ENCODE measurements at places on chromosomes 1 and 21.

DNA sequence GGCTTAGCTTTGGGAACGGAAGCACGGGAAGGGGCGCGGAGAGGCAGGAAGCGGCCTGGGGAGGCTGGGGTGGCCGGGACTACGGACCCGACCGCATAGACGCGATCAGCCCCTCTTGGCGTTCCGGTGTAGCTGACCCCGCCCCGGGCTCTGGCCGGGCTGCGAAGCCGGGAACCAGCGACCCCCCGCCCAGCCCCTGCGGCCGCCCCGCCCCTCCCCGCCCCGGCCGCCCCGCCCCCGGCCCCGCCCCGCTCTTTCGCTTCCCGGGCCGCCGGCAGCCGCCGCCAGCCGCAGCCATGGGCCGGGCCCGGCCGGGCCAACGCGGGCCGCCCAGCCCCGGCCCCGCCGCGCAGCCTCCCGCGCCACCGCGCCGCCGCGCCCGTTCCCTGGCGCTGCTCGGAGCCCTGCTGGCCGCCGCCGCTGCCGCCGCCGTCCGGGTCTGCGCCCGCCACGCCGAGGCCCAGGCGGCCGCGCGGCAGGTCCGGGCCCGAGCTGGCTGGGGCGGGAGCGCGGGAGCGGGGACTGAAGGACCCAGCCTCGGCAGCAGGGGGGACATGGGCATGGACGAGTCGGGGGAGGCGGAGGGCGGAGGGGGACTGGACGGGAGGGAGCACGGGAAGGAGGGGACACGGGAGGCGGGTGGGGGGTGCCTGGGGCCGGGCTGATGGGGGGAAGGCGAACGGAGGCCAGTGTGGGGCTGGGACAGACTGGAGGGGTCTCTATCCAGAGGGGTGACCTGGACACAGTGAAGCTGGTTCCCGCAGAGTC is at the start of gene SELENON:
Gene SELENON (plus strand): TSS at position 259 of the 768 bp plus-strand sequence. CDS start 38 bp downstream, at position 297.
- no peak for DNase-seq

- no peak for DNase-seq
These were observed 190.2 kb downstream of the RASAL2 start for GRCh38 chr1:178284058-178284457.

GRCh38 chr1:30307182-30307581 is 416.2 kb downstream of the MATN1 start:
- DNase-seq, result no peak

- DNase-seq, result no peak
These were observed 325.8 kb upstream of the NR5A2 start for GRCh38 chr1:199701726-199702125.

DNA sequence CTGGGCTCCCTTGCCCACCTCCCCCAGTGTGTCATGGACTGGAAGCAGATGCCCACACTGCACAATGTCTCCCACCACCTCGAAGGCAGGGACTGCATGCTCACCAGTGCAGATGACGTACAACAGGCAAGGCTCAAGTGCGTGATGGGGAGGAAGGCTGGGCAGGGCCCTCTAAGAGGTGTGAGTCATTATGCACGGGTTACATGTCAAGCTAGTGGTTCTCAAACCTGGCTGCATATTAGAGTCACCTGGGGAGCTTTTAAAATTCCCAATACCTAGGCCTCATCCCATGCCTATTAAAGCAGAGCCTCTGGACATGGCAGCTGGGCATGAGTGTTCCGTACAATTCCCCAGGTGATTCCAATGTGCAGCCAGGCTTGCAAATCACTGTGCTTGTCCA is 137.9 kb upstream of the NGF start:
- no peak for DNase-seq

- DNase-seq, result no peak
These were observed 27.2 kb downstream of the LRIF1 start for GRCh38 chr1:110936567-110936966.

DNA sequence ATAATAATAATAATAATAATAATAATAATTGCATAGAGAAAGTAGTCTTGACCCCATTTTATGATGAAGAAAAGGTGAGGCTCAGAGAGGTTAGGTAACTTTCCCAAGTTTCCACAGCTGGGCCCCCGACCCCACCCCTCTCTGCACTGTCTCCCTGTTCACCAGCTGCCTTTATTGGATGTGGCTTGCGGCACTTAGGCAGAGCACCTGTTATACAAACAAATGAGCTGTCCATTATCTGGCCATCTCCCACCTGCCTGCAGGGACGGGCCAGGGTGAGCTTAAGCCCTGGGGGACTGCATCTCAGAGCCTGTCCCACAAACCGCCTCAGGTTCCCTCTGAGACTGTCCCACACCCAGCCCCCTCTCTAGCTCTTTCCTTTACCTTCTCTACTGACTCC is 10.1 kb upstream of the EFNA1 start:
- DNase-seq, result no peak

Measured in AG04449 (cell line).